ENCODE measurements at places on chromosomes 4 and X.

- DNase-seq: no peak
Observed at GRCh38 chrX:110171442-110171841, 146.4 kb downstream of the AMMECR1 start.

- DNase-seq: no peak
Observed at GRCh38 chr4:18252052-18252451, 230.5 kb upstream of the LCORL start.

DNA sequence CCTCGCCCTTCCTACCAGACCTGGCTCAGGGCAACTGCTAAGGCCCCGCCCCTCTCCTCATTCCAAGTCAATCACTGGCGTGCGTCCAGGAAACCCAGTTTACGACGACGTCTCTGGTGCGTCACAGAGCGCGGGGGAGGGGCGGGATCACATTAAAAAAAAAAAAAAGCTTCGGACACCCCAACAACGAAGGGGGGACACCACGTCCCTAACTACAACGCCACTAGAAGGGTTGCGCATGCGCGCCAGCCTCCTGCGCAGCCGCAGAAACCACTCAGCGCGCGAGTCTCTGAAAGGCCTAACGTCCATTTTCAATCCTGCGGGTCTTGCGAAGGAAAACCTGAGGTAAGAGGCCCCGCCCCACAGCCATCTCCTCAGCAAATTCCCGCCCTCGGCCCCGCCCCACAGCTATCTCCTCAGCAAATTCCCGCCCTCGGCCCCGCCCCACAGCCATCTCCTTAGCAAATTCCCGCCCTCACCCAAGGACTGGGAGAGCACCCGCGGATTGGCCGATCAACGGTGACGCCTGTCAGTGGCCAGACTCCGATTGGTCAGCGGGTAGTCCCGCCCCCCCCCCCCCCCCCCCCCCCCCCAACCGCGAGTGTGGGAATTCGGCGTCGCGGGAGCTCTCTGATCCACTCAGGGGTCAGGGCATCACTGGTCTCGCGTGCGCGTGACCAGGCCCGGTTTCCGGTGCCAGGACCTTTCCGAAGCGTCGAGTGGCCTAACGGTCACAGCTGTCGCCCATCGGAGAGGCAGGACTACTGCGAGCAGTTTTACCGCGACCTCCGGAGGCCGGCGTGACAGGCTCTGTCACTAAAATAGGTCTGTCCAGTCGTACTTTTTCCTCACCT lies at the start of gene SCML1:
Gene SCML1, plus strand, starts transcription at position 638 of the 854 bp plus-strand sequence. CDS start 6,694 bp downstream, outside the sequence.
- DNase-seq: peak; percentile 84

- DNase-seq: no peak
Observed at GRCh38 chr4:4427121-4427870, 40.4 kb downstream of the NSG1 start.

- no peak for DNase-seq
Observed at GRCh38 chr4:61442936-61443335, 242.8 kb downstream of the ADGRL3 start.

GRCh38 chr4:187175197-187175596 lies 451.5 kb upstream of the FAT1 start:
- DNase-seq: no peak

- no peak for DNase-seq
Observed at GRCh38 chrX:68666580-68666979, 19.1 kb downstream of the STARD8 start.

DNA sequence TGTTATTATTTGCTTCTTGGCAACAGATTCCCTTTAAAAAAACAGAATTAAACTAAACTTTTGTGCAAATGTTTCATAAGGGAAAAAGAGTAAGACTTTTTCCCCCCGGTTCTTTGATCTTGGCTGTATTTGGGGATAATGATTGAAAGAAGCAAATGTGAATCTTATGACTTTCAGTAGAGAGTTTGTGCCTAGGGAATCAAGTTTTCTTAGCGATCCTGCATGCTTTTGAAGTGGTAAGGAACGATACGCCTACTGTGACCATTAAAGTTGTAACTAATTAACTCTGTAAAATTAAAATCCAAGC lies 9.0 kb downstream of the ATP10D start:
- DNase-seq: no peak

- no peak for DNase-seq
Observed at GRCh38 chr4:146522869-146523205, 1.1 kb upstream of the SLC10A7 start.

DNA sequence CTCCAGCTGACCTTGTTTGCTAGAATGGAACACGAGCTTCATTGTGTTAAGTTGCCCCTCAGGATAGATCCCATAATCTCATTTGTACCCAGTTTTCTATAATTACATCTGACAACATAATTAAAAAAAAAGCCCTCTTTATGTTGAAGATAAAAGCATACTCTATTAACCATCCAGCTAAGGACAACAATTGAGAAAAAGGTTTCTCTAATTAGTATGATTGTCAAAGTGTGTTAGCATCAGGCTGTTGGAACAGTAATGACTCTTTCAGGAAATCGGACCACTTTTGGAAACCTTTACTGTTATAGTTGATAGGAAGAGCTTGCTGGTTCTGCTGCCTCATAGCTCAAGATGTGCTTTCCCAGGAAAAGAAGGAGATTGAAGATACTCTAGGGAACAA lies 172.6 kb downstream of the FHIP1A start:
- no peak for DNase-seq

DNA sequence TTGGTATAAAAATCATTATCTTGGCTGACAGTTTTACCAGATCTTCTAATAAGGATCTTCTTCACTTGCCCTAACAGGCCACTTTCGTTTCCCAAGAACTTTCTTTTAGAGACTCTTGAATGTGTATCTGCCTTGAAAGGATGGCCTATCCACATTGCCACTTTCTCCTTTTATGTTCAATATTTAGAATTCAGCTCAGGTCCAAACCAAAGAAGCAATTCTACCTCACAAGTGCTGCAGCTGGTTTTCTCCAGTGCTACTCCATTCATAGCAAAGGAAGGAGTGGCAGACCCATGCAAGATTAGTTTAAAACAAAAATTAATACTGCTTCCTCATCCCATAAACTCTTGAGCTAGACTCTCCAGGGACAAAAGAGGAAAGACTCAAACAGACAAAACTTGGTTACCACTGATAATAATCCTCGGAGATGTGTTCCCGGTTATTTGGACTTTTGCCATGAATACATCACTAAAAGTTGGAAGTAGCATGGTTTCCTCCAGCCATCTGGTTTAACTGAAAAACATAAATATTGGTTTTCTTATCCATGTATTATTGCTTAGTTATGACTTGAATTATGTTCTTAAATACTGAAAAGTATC lies 401.8 kb downstream of the PABPC4L start:
- no peak for DNase-seq

DNA sequence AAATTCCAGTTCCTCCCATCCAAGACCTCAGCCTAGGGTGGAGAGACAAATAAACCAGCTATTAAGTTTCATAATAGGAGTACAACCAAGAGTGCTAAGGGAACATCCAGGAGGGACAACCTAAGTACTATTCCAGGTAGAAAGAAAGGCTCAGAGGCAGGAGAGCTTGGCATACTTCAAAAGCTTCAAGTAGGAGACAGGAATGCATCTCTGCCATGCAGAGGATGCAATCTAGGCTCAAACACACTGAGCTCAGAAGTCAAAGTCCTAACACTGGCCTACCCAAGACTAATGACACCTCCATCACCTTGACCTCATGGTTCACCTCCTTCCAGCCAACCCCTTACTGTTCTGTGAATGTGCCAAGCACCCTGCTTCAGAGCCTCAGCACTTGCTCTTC lies 8.1 kb downstream of the WDFY3 start:
- DNase-seq: no peak

GRCh38 chr4:139534287-139534950 lies 21.6 kb downstream of the SETD7 start:
- no peak for DNase-seq

GRCh38 chr4:26779674-26780073 lies 81.0 kb upstream of the STIM2 start:
- no peak for DNase-seq

- no peak for DNase-seq
Observed at GRCh38 chr4:15681067-15681371, 608 bp upstream of the FAM200B start.

DNA sequence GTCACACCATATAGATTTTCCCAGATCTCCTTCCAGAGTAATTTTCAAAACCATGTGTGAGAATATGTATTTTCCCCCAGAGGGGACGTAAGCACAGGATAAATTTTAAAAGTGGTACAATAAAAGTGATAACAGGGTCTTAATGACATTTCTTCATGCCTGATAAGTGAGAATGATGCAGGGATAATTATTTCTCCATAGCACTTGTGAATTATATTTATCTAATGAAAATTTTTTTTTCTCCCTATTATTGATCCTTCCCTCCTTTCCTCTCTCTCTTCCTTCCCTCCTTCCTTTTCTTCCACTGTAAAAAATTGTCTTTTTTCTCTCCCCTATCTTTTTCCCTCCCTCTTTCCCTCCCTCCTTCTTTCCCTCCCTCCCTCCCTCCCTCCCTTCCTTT lies 17.0 kb upstream of the TRPC3 start:
- no peak for DNase-seq

GRCh38 chr4:119005928-119006460 lies 117.3 kb downstream of the SYNPO2 start:
- no peak for DNase-seq

DNA sequence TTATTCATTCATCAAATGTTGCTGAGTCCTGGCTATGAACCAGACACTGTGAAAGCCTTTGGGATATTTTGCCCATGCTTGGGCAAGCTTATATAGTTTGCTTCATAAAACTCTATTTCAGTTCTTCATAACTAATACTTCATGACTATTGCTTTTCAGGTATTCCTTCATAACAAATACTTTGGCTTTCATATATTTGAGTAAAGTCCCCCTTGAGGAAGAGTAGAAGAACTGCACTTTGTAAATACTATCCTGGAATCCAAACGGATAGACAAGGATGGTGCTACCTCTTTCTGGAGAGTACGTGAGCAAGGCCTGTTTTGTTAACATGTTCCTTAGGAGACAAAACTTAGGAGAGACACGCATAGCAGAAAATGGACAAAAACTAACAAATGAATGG lies 1.7 kb upstream of the AFP start:
- no peak for DNase-seq

GRCh38 chrX:39974270-39974669 lies 123.5 kb downstream of the BCOR start:
- DNase-seq: no peak

DNA sequence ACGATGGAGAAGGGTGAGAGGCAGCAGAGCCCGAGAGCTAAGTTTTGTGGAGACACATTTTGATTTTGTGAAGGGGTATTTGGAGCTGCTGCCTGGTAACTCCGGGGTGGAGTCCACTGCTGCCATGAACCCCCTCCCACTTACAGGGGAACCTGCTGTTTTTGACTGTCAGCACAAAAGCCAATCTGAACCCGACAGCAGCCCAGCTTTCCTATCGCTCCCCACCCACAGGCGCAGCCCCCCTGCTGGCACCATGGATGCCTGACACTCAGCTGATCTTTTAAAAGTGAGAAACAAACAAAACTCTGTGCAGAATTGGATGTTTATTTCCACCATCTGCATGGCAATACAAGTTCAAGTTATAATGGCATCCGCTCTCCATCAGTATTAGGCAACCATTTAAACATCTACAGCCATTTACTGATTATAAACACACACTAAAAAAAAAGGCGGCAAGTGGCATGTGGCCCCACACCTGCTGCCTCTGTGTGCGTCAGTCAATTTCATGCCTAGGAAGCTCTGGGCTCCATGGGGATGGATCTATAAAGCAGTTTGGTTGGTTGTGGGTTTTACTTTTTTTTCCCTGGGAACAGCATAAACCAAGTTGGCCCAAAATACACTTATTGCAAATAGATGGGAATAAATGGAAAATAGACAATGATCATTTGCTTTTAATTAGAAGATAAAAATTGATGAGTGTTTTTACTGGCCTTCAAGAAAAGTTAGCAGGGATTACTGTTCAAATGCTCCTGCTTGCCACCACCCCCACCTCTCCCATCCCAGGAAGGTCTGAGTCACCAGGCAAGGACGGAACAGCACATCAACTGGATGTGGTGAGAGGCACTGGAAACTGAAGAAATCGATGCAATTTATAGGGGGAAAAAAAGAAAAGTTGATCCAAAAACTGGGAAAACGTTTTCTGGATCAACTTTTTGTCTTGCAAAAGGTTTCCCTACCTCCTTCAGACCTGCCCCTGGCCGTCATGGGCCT lies 46.0 kb downstream of the SEPSECS start:
- no peak for DNase-seq

- DNase-seq: no peak
Observed at GRCh38 chrX:19869193-19869592, 18.2 kb downstream of the SH3KBP1 start.

DNA sequence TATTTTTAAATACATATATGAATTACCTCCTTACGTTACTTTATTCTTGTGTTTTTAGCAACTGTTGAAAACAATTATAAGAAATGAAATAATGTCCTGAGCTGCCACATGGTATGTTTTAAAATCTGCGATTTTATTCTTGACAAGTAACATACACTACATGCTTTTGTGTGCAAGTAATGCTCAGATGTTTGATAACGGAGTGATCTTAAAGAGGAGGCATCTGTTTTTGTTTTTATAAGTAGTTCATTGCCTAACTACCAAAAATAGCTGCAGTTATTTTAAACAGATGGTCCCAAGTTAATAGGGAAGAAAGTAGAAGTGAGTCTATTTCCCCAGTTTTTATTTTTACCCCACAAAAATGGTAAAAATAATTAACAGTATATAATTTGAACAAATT lies 55.2 kb downstream of the GAB1 start:
- DNase-seq: no peak

DNA sequence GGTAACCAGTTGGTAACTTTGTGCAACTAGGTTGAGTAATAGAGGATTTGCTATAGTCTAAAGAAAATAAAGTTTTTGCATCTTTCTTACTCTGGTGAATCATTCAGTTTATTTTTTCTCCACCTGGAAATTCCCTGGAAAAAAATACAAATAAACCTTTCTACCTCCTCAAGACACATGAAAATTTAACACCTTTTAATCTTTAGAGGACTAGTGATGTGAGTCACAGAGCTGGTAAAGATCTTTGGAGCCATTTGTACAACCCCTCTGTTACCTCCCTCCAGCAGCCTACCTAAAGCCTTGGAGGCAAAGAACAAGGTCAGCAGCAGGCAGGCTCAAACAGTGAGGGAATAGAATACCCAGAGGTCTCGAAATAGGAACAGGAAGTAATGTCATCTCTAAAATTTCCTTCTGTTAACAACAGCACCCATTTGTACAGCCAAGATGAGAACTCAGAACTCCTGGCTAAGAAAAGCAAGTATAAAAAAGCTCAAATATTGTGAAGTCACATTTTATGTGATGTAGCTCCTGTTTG lies 10.2 kb upstream of the MAOB start:
- DNase-seq: no peak

GRCh38 chr4:1376391-1376840 lies 29.4 kb downstream of the UVSSA start:
- no peak for DNase-seq

DNA sequence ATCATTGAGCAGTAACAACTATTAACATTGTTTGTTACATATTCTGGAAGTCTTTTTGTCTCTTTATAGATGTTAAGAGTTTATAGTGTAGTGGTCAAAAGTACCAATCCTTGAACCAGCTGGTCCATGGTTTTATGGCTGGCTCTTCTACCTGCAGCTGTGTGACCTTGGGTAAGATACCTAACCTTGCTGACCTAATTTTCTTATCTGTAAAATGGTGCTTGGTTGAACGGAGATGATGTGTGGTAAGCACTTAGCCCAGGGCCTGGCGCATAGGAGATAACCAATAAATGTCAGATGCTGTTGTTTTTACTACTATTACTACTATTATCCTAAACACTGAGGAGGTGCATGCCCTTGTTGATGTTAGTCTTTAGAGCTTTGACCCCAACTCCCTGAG lies 116.6 kb downstream of the TMEM164 start:
- no peak for DNase-seq
